Calu3 (cell line): ENCODE measurements at places on chromosomes 16 and 17. TPM values are rescaled to one million over a fixed set of nuclear protein-coding genes. Genes with fewer than 3 reads are reported as not detected.

- DNase-seq = no peak
Measured at GRCh38 chr17:5509482-5509881, 23.1 kb downstream of the MIS12 start.

The FA2H gene
- total RNA-seq = 74.2 and 122 TPM in 2 replicates

The SLC6A4 gene
- not detected in 2 replicates for total RNA-seq

The TBC1D3H gene
- not detected in 2 replicates for total RNA-seq

- DNase-seq = no peak
Measured at GRCh38 chr17:17579691-17580090, 11.8 kb downstream of the PEMT start.

- no peak for DNase-seq
Measured at GRCh38 chr16:89295915-89296314, 78.4 kb downstream of the ZNF778 start.

The TMEM92 gene
- total RNA-seq = 4.8 and 8.9 TPM in 2 replicates

DNA sequence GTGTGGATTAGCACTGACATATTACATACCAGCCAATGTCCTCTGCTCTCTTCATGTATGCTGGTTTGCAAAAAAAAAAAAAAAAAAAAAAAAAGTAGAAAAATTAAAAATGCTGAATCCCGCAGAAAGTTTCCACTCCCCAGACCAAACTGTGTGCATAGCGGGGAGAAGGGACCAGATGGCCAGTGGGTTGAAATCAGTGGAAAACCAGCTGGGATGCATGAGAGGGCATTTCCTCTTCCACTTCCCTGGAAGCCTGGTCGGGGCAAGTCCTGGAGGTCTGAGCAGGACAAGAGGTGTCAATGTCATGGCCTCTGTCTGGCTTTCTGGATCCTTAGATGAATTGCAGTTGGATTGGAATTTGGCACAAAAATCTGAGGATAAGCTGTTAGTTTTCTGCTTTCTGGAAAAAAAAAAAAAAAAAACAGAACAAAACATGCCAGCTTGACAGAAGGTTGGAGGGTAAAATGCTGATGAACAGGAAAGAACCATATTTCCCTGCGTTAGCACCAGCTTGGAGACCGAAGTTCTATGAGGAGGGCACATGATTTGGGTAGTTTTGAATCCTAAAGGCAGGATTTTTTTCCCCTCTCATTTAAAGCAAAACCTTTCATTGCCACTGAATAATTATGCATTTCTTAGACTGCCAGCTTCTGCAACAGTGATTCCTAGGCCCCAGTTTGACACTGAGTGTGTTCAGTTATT is 941.5 kb upstream of the EEF2KMT start:
- DNase-seq = no peak

DNA sequence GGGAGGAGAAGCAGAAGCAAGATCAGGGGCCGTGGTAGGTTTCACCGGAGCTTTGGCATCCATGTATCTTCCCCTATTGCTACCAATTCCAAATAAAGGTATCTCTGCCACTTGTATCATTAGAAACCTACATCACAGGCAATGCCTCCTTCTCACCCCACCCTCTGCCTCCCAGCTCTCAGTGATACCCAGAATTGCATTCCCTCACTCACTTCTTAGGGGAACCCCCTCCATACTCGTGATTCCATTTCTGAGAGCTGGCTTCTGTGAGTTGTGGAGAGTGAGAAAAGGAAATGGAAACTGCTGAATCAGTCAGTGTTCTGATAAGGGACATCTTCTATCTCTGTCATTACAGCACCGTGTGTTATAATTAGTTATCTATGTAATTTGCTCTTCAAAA is 2.3 kb upstream of the CCL3 start:
- DNase-seq = no peak

DNA sequence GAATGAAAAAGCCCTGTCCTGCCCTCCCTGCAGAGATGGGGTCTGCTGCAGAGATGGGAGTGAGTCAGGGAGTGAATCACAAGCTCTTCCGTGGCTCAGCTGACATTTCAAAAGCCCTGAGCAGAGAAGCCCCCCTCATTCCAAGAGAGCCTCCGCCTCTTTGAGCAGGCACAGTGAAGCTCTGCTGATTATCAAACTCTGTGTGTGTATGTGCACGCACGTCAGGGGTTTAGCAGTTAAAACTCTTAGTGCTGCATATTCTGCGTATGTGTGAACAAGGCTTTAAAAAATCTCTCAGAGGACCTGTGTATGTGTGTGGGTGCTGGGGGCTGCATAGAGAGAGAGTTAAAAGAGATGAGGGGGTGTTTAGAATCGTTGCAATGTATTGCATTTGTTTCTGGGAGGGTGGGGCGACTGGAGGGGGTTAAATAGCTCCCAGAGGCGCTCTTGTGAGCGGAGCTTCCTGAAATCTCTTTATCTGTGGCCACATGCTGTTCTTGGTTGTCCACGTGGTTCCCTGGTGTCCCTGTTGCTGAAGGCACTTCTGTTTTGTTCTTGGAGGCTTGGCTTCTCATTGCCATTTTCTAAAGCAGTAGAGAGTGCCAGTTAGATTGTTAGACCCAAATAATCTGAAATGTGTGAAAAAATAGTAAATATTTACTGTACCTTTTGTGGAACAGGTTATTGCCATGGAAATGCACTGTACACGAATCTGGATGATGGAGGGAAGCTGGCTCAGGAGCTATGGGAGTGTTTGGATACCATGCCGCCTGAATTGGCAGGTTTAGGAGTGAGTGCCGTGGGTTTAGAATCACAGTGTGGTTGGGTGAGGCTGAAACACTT is 116.6 kb downstream of the PRKCB start:
- DNase-seq = no peak

DNA sequence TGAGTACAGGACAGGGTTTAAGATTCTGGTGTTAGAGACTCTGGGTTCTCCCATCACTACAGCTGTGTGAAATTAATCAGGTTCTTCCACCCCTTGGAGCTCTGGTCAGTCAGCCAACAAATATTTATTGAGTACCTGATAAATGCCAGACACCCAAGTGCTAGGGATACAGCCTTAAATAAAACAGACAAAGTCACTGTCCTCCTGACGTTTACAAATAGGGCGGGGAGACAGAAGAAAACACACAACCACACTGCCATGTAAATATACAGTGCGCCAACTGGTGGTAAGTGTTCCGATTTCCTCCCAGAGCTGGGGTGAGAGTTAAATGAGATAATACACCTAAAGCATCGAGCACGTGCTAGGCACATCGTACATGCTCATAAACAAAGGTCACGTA is 121.0 kb downstream of the COPRS start:
- no peak for DNase-seq

The PEMT gene
- total RNA-seq = 20.2 and 25.6 TPM in 2 replicates
